ENCODE measurements at places on chromosomes 1 and 21. TPM values are rescaled to one million over a fixed set of nuclear protein-coding genes. Genes with fewer than 3 reads are reported as not detected.

DNA sequence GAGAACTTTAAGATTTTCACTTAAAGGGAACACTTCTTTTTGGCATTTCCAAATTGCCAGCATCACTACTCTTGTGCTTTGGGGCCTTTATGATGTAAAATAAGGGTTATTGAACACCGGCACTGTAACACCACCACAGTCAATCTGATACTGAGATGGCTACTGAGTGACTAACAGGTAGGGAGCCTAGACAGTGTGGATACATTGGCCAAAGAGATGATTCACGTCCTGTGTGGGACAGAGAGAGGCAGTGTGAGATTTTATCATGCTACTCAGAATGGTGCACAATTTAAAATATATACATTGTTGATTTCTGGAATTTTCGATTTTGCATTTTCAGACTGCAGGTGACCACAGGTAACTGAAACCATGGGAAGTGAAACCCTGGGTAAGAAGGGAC is 261.6 kb downstream of the SPATA17 start:
- peak; percentile 25 for DNase-seq

DNA sequence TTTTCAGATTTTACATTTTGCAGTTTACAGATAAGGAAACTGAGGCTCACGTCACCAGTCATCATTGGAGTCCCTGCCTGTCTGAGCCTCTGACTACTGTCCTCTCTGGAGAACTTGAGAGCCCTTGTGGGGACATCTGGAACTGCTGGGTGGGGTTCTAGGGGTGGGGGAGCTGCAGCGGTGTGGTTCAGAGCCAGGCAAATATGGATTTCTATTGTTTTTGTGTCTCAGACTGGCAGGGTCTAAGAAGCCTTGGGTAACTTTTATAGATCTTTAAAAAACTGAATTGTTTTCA is 46.9 kb downstream of the IER5 start:
- DNase-seq, result peak; percentile 20

DNA sequence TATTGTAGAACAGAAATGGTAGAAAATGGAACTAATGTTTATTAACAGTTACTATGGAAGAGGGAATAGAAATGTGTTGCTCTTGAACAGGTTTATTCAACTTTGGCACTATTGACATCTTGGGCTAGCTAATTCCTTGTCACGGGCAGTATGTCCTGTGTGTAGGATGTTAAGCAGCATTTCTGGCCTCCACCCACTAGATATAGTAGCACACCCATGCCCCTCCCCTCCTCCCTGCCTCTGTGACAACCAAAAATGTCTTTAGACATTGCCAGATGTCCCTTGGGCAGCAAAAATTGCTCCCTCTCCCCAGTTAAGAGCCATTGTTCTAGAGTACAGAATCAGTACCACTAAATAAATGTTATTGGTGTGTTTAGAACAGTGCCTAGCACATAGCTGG is 91.4 kb upstream of the TPTE start:
- no peak for DNase-seq

DNA sequence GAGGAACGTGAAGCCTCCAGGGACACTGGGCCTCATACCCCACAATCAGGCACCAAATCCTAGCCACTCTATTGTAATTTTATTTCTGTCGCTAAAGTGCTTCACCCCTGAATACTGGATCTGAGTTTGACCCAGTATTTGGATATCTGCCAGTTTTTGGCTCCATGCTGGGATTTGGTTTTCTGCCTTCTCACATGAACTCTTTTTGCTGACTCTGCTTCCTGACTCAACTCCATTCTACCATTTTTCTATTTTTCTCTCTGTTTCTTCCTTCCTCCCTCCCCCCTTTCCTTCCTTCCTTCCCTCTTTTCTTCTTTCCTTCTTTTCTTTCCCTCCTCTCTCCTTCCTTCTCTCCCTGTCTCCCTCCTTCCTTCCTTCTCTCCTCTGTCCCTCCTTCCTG is 151.3 kb upstream of the GJB5 start:
- no peak for DNase-seq

TMEM240 gene
- total RNA-seq, result not detected

- no peak for DNase-seq
These were observed 48.5 kb upstream of the VAMP3 start for GRCh38 chr1:7722670-7723012.

DNA sequence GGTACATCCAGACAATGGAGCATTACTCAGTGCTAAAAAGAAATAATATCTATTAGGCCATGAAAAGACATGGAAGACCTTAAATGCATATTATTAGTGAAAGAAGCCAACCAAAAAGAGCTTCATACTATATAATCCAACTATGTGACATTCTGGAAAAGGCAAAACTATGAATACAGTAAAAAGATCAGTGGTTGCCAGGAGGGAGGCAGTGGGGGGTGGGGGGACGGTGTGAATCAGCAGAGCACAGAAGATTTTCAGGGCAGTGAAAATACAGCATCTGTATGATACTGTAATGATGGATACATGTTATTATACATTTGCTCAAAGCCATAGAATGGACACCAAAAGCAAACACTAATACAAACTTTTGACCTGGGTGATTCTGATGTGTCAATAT is 339.4 kb upstream of the SNX7 start:
- no peak for DNase-seq

Data from RPMI7951 (cell line).